Nucleus accumbens (tissue), 56 donors: ENCODE measurements at places on chromosomes 1 and 21.

DNA sequence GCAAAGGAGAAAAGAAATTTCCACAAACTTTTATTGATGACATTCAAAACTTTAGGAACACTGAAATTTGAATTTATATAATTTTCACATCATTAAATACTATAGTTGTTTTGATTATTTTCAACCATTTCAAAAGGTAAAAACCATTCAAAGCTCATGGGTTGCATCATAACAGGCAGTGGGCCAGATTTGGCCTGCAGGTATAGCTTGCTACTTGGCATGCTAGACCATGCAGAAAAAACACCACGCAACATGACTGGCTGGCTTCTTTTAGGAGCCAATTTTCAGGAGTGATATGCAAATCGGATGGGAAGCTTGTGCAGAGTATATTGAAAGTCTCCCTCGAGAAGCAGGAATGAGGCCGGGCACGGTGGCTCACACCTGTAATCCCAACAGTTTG is 144.8 kb downstream of the GLUL start:
- DNase-seq, result no peak

- DNase-seq, result no peak
Observed at GRCh38 chr1:199515261-199515660, 512.2 kb upstream of the NR5A2 start.

GRCh38 chr1:231694465-231695077 is 68.0 kb downstream of the DISC1 start:
- DNase-seq, result no peak

GRCh38 chr21:42285569-42286245 is 29.5 kb downstream of the TFF3 start:
- DNase-seq, result no peak

GRCh38 chr21:38503583-38503982 is 5.3 kb upstream of the ERG start:
- no peak for DNase-seq

DNA sequence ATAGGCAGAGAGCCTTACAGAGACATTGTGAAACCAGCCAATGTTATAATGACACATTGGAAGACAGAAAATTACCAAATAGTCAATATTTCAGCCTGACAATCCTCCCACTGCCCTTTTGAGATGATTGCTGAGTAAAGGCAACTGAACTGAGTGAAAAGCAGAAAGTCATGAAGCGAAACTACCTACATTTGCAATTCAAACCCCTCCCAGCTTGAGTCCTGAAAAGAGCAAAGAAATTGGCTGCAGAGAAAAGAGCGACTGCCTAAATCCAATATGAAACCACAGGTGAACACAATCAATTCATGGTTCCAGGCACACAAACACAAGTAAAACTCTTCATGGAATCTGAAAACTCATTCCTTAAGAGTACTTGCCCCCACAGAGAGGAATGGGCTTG is 143.4 kb upstream of the CHRM3 start:
- no peak for DNase-seq

GRCh38 chr1:184016169-184016568 is 21.4 kb downstream of the COLGALT2 start:
- no peak for DNase-seq

GRCh38 chr1:10074059-10074851 is 41.5 kb downstream of the UBE4B start:
- peak; percentile 17 for DNase-seq

- DNase-seq, result peak; percentile 23
Observed at GRCh38 chr1:9317591-9318417, 25.1 kb downstream of the SPSB1 start.

GRCh38 chr1:185486346-185486745 is 169.3 kb upstream of the IVNS1ABP start:
- DNase-seq, result no peak

DNA sequence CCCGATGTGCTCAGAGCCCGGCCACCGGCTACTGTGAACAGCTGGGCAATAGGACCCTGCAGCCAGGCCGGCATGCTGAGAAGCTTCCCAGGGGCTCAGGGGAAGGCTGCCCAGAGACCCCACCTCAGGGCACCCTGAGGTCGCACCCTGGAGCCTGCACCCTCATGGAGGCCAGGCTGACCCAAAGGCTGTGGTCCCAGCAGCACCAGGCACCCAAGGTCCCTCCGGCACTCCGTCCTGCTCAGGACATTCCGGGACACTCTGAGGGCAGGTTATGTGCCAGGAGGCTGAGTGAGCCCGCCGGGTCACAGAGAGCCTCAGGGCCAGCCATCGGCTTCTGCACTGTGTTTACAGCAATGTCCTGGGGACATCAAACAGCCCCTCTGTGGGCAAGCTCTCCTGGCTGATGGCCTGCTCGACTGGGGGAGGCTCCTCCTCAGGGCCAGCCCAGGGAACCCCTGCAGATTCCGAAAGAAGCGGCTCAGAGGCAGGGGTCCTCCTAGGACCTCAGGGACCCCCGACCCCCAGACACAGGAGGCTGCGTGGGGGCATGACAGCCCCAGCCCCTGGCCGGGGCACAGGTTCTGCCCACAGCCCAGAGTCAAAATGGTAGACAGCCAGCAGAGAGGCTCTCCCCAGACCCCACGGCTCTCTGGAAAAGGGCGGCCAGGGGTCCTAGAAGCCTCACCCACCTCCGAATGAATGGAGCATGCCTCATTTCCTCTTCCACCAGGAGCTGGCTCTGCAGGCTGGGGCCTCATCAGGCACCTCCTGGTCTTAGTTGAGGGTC is 8.2 kb downstream of the SLC19A1 start:
- DNase-seq, result no peak

DNA sequence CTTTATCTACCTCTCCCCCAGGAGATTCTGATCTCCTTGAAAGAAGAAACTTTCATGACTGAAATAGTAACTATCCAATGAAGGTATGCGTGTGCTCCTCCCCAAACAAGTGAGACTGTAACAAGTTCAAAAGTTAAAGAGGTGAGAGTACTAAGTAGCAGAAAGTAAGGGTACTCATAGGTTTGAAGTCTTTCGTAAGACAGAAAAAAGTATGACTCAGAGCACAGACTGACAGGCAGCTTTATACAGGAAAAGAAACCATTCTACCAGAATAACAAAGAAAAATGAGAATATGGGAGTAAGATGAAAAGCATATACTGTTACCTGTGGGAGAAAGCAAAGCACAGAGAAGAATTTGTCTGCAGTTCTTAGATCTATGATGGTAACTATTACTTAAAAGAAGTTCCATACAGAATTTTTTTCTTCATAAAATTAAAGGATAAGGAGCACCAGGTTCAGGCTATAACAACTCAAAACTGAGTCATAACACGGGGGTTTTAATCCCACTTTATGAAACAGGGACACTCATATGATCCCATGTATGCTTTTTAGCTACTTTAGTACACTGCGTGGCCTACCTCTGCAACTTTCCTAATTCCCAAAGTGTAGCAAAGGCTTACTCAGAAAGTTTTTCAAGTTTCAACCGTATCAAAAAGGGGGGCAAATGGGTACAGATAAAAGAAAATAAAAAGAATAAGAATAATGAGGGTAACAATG is 52.0 kb downstream of the FOXJ3 start:
- DNase-seq, result no peak

- DNase-seq, result no peak
Observed at GRCh38 chr1:173507205-173507846, 30.2 kb downstream of the PRDX6 start.

DNA sequence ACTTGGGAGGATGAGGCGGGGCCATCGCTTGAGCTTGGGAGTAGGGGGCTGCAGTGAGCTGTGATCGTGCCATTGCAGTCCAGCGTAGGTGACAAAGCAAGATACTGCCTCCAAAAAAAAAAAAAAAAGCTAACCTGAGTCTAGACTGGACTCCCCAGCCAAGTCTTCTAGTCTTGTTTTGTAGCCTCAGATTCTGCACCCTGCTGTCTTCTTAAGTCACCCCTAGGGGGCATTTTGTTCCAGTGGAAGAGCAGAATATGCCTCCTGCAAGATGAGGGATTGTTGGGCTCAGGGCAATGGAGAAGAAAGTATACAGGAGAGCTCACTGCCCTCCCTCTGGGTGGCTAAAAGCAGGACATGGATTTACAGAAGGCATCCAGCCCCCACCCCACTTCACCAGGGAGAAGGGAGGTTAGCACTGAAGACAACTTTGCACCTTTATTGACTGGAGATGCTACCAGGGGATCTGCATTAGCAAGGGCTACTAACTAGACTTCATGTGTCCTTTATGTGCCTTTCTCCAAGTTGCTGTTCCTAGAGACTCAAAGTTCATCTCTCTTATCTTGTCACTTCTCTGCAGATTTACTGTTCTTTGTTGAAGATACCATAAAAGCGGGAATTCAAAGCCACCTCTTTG is 15.3 kb upstream of the RNF187 start:
- DNase-seq, result no peak

GRCh38 chr21:40685141-40685540 is 161.8 kb downstream of the DSCAM start:
- no peak for DNase-seq

DNA sequence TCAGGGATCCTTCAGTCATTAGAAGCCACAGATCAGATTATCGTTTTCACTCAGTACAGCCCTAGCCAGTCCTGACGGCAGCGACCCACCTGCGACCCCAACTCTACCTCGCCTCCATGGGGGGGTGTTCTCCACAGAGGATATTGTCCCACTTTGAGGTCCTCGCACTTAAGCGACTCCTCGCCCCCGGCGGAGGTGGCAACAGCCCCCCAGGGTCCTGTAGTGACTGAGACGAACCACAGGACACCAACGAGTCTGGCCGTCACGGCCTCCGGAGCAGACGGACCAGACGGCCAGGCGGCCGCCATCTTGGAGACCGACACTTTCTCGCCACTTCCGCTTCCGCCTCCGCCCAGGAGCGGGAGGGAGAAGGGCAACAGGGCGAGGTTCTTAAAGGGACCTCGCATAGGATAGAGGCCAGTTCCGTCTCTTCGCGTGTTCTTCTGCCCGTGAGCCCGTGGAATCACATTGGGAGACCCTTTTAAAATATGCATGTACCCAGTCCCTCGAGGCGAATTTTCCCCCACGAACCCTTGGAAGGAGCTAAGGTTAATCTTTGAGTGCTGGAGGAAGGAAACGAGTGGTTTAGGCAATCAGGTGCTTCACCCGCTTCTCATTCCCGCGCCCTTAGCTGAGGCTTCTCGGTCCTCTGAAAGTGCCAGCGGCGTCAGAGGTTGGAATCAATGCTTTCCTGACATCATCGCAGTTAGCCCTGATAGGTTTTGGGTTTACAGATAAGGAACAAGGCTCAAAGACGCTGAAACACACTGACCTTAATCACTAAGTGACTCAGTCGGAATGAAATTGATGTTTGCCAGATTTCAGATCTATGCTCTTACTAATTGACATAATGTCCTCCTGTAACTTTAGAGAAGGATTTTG is at the start of gene TM2D1:
Gene TM2D1 (minus strand): TSS at position 329 of the 882 bp plus-strand sequence. CDS start 21 bp downstream, at position 308.
- DNase-seq, result peak; percentile 83

- no peak for DNase-seq
Observed at GRCh38 chr1:182845894-182846293, 6.7 kb downstream of the DHX9 start.

DNA sequence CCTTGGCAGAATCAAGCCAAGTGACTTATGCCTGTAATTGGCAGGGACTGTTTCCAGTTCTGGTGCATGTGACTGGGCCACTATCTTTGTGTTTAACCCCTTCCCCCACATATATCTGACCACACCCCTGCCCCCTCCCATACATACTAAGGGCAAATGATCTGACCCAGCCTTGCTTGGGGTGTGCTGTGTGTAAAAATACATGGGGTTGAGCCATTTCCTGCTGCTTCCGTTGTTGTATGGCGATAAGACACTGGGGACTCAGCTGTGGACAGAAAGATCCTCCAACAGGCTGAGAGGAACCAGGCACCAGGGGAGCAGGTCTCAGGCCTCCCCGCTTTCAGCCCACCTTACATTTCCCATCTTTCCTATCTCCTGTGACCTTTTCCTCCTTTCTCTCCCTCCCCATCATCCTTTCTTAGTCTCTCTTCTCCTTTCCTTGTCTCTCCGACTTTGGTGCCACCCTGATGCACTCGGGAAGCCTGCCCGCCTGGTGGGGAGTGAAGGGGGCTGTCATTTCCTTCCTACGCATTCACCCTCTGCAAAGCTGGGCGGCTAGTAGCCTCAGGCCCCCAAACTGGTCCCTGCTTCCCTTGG is 39.7 kb downstream of the TMCC2 start:
- no peak for DNase-seq

DNA sequence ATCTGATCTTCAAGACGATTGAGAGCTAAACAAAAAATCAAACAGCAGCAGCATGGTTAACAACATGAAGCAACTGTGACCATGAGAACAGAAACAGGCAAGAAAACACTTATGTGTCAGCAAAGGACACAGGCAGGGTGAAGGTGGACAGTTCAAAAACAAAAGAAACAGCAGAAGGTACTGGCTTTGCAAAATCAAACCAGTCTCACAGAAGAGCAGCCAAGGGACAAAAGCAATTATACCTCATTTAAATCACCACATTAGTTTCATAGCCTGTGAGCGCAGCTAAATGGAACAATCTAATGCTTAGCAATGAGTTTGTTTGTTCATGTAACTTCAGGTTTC is 59.1 kb downstream of the CAPN2 start:
- no peak for DNase-seq

GRCh38 chr1:235857756-235858155 is 8.9 kb downstream of the LYST start:
- no peak for DNase-seq

DNA sequence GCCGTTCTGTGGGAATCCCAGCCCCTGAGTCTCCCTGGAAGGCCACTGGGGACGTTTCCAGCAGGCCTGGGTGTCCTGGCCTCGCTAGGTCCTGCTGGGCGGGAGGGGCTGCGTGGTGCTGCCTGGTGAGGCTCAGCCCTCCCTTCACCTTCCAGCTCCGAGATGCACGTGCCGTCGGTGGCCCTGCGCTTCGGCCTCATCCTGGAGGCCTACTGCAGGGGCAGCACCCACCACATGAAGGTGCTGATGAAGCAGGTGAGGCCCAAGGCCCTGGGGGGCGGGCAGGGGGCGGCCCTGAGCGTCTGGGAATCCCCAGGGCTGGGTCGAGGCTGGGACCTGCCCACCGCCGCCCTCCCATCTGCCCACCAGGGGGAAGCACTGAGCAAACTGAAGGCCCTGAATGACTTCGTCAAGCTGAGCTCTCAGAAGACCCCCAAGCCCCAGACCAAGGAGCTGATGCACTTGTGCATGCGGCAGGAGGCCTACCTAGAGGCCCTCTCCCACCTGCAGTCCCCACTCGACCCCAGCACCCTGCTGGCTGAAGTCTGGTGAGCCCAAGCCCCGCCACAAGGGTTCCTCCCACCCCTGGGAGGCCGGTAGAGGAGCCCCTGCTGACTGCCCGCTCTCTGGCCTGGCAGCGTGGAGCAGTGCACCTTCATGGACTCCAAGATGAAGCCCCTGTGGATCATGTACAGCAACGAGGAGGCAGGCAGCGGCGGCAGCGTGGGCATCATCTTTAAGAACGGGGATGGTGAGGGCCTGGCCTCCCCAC is 70.3 kb downstream of the PIK3CD start:
- peak; percentile 49 for DNase-seq

- no peak for DNase-seq
Observed at GRCh38 chr1:157415661-157416060, 136.7 kb downstream of the FCRL5 start.

GRCh38 chr1:6086762-6087376 is 41.2 kb downstream of the KCNAB2 start:
- no peak for DNase-seq

DNA sequence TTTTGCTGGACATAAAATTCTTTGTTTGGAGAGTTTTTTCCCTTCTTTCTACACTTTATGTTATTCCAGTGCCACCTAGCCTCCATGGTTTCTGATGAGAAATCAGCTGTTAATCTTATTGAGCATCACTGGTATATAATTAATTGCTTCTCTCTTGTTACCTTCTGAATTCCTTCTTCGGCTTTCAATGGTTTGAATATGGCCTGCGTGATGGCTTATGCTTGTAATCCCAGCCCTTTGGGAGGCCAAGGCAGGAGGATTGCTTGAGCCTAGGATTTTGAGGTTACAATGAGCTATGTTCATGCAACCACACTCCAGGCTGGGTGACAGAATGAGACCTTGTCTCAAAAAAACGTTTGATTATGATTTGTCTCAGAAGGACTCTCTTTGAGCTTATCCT is 13.0 kb upstream of the CNIH4 start:
- no peak for DNase-seq
